ENCODE measurements at places on chromosomes 16 and 17. TPM values are rescaled to one million over a fixed set of nuclear protein-coding genes. Genes with fewer than 3 reads are reported as not detected.

DNA sequence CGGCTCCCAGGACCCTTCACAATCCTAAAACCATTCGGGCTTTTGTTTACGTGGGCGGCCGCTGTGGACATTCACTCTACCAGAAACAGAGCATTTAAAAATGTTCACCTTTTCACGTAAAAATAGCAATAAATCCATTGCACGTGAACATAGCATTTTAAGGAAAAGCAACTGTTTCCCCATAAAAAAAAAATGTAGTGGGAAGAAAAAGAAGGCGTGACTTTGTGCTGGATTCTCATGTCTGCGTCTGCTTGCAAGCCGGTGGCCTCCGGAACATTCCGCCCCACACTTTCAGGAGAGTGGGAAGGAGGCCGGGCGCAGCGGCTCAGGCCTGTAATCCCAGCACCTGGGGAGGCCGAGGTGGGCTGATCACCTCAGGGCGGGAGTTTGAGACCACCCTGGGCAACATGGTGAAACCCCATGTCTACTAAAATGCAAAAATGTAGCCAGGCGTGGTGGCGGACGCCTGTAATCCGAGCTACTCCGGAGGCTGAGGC is 13.4 kb upstream of the GNG13 start:
- DNase-seq, result no peak

GRCh38 chr16:67746846-67747245 is 27.7 kb upstream of the GFOD2 start:
- DNase-seq, result no peak

Gene PYCARD
- 20.9 TPM for total RNA-seq

DNA sequence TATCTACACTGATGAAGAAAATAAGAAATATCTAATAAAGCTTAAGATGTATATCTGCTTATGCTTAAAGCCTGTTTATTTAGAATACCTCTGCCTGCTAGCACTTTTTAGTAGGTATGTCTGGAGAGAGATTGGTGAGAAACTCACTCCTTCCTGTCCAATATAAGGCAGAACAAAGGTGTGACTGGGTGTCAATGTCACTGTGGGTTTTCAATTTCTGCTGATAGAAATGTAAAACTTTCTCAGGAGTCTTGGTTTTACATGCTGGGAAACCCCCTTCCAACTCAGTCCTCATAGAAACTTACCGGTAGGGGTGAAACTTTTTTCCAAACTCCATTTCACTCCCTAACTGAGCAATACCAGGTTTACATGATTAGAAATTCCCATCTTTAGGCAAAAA is 17.8 kb upstream of the MPHOSPH6 start:
- no peak for DNase-seq

DNA sequence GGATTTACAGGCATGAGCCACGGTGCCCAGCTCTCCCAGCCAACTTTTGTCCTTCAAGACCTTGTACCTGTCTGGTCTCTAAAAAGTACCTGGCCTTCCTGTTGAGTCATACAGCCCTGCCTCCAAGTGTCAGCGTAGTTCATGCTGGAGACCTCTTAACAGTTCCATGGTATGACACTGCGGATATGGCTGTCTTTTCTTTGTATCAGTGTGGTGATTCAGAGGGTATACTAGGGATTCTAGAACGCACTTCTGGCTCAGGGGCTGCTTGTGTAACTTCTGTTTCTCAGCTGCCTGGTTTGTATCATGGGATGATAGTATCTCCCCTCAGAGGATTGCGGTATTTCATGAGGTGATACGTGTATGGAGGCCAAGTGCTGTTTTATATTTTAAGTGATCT is 2.0 kb upstream of the TMEM11 start:
- no peak for DNase-seq

DNA sequence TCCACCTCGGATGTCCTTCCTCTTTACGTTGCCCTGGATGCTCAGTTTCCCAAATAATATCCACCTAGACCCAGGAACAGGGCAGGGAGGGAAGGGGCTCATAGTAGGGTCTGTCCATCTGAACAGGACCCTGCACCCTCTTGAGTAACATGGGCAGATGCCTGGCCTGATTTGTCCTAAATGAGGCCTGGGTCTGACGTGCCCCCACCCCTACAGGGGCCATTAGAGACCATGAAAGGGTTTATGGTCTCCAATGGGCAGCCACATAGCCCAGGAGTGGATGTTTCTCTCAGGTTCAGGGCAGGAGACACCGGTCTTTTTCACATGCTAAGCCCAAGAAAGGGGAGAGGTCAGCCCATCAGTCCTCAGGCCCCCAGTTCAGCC is 6.8 kb downstream of the CACNG1 start:
- DNase-seq, result no peak

Measured in activated T-helper 1 cell treated with anti-CD3 and anti-CD28 coated beads, Interleukin-12 subunit alpha, Interleukin-12 subunit beta, Interleukin-2, Interleukin-4 antibody, amounts not matched to agents 30 ng/mL and 10 ng/mL and 1 ng/mL, durations not matched to agents 14 hours and 24 hours and 36 hours (primary cell).